Stimulated activated CD4-positive, alpha-beta T cell treated with anti-CD3 and anti-CD28 coated beads, Interleukin-1b, Interleukin-23, amount 100 ng/mL, for 1 hour (primary cell): ENCODE measurements at places on chromosomes 7 and 10.

DNA sequence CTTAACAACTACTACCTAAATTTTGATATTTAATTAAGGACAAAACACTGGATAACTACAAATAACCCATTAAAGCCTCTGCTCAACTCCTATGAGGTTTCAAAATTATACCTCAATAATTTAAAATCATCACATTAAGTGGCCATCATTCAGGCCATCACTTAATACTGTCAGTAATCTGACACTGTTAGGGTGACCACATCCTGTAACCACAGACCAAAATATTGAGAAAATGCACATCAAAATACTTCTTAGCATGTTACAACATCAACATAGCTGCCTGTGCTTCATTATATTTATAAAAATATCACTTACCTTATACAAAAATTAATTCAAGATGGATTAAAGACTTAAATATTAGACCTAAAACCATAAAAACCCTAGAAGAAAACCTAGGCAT lies 23.3 kb downstream of the SEM1 start:
- no peak for DNase-seq

DNA sequence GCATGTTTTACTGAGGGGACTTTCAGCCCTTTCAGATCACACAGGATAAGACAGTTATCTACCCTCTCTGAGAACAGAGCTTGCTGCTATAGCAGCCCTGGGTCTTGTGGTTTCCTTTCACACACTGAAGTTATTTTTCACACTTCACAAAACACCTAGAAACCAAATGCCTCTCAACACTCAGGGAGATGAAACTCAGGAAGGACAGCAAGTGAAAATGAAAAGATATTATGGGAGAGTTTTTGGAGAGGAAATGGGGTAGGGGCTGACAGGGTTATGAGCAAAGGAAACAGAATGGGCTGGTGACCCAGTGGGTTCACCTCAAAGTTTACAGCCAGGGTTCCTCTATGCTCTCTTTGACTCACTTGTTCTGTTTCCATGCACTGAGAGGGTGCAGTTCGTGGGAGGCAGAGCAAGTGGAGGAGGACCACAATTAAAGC lies 17.0 kb upstream of the GIMAP2 start:
- DNase-seq, result no peak

- DNase-seq, result no peak
Observed at GRCh38 chr7:99629643-99630042, 12.9 kb downstream of the ZSCAN25 start.

- no peak for DNase-seq
Observed at GRCh38 chr7:64884085-64884912, 18.8 kb upstream of the ZNF273 start.

DNA sequence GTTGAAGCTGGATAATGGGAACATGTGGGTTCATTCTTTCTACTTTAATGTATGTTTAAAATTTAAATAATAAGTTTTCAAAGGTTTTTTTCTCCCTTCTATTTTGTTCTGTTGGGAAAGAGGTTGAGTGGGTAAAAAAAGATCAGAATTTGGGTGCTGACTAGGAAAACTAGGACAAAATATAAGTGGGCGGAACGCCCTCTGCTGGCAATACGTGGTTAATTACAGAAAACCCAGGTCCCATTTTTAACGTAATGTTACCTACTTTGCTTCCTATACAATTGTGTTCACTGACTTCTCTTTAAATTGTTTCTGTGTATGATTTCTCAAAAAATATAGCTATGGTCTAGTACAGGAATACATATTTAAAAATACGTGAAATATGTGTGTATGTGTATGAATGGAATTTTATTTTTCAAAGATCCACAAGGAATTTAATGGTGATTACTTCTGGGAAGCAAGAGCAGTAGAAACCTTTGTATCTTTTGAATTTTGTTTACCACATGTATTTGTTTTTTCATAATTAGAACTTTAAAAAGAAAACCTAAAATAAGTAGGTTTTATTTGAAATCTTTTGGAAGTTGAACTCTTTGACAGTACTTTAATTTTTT lies 8.7 kb downstream of the ECD start:
- DNase-seq, result peak; percentile 18

GRCh38 chr7:29806208-29806994 lies at the start of gene WIPF3:
Gene WIPF3, plus strand, starts transcription at chr7:29806508. Its CDS starts 28,217 bp downstream, at chr7:29834725.
- no peak for DNase-seq

DNA sequence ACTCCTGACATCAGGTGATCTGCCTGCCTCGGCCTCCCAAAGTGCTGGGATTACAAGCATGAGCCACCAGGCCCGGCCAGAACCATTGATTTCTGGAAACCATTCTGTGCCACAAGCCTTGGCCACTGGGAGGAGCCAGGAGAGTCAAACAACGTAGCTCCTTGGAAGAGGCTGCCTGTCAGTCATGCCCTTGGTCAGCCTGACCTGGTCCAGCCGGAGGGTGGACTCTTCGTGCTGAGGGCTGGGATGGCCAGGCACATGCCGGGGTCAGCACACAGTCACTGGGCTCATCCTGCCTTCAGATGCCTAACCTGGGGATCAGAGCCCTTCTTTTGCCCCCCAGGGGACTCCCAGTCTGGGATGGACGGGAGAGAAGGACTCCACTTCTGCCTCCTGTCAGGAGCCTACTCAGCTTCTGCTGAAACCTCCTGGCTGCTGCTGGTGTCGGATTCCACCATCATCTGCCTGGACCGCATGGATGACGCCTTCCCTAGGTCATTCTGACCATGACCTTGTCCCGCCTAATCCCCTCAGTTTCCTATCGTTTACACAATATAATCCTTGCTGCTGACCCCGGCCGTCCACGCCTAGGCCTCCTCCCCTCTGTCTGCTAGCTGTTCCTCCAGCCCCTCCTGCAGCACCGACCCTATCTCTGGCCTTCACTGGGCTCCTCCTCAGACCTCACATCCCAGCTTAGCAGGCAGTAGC lies 30.4 kb downstream of the TMEM270 start:
- no peak for DNase-seq

- no peak for DNase-seq
Observed at GRCh38 chr7:133359449-133359848, 106.6 kb downstream of the EXOC4 start.

GRCh38 chr7:130948822-130949221 lies 214.8 kb upstream of the KLF14 start:
- no peak for DNase-seq
